ENCODE measurements at places on chromosomes 7 and 10. TPM values are rescaled to one million over a fixed set of nuclear protein-coding genes. Genes with fewer than 3 reads are reported as not detected.

Gene KIF20B
- total RNA-seq = 2.8 TPM

DNA sequence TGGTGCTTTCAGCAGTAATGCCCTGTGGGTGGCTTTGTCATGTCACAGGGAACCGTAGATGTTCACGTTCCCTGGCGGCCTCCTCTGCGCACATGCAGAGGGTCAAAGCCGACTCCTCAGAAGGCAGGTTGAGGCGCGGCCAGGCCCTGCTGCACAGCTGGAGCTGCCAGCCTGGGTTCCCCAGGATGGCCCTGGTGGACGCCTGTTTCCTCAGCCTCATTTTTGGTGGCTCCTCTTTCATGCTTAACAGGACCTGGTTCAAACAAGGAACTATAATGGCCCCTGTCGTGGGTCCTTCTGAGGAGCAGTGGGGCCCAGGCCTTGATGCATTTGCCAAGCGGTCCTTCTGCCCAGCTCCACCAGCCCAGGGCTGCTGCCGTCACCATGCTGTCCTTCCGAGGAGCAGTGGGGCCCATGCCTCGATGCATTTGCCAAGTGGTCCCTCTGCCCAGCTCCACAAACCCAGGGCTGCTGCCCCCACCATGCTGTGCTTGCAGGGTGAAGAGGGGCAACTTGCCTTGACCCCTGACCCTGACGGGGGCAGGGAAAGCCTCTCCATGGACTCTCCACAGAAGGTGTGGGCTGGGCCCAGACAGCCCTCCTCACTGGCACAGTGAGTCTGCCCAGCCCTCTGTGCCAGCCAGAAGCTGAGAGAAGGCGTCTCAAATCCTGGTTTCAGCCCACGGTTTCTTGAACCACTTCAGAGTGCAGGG, 338.2 kb downstream of the TCERG1L start:
- no peak overlapping the region for H3K4me3 ChIP-seq
- DNase-seq = no peak
- no peaks in the 10 kb centered on the region for H3K36me3 ChIP-seq

DNA sequence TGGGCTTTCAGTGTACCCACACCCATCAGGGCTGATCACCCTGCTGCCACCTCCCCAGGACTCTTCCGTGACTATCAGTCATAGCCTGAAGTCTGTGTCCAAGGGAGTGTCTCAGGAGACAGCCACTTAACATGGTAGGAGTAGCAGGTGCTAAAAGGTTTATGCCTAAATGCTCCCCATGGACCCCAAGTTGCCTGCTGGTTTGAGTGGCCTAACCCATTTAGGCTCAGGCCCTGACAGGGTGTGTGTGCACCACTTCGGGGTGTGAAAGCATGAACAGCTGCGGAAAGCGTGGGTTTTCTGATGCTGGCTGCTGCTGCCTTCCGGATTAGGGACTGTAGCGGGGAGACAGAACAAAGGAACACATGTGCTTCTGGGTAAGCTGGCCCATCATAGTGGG, 93.2 kb upstream of the SAMD8 start:
- no peaks in the 10 kb centered on the region for H3K27me3 ChIP-seq
- peaks cover 27% of the 10 kb centered on the region for H3K4me1 ChIP-seq
- H3K36me3 ChIP-seq = peaks cover 10% of the 10 kb centered on the region
- H3K4me3 ChIP-seq = no peak overlapping the region

DNA sequence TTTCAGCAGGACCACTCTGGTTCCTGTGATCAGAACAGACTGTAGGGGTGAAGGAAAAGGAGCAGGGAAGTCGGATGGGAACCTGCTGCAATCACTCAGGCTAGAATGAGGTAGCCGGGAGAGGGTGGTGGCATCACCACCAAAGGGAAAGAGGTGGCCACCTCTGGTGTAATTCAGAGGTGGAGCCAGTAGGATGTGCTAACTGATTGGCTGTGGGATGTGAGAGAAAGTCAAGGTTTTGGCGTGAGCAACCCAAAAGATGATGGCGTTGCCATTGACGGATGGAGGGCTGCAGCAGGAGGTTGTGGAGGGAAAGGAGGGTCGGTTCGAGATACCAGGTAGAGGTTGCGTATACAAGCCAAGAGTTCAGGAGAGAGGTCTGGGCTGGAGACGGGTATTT, 7.4 kb upstream of the VSIR start:
- no peaks in the 10 kb centered on the region for H3K36me3 ChIP-seq
- no peak for DNase-seq
- no peak overlapping the region for H3K4me3 ChIP-seq
- H3K4me1 ChIP-seq = peaks cover 14% of the 10 kb centered on the region
- no peaks in the 10 kb centered on the region for H3K27me3 ChIP-seq

GRCh38 chr7:118502235-118502634, 277.7 kb downstream of the ANKRD7 start:
- no peaks in the 10 kb centered on the region for H3K4me1 ChIP-seq
- no peaks in the 10 kb centered on the region for H3K36me3 ChIP-seq
- no peak overlapping the region for H3K27ac ChIP-seq
- no peak for DNase-seq
- no peak overlapping the region for H3K4me3 ChIP-seq

DNA sequence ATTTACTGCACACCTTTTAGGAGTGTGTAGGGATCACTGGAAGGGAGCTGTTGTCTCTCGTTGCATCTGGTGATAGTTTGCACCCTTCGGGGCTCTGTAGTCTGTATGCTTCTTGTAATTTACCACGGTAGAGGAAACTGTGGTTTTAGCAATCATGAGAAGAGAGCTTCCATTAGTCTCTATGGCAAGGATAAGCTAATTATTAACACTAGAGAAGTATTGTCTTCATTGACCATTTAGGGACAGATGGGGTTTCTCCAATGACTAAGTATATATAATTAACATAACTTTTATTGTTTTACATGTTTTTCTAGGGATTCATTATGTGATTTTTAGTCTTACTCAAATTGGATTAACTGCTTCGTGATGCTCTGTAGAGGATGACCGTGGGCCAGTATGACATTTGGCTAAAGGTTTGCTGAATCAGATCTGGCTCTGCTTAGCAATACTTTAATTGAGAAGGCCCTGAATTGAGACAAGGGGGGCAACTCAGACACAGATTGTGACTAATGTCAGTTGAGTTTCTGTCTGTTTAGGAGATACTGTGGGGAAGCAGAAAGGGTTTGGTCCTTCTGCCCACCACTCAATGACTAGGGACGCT, 8.7 kb downstream of the SLC18A2 start:
- H3K4me3 ChIP-seq = no peak overlapping the region
- H3K4me1 ChIP-seq = no peaks in the 10 kb centered on the region
- DNase-seq = no peak
- H3K27me3 ChIP-seq = peaks cover 17% of the 10 kb centered on the region

- H3K4me3 ChIP-seq = no peak overlapping the region
- H3K27ac ChIP-seq = no peak overlapping the region
- H3K4me1 ChIP-seq = no peaks in the 10 kb centered on the region
- H3K36me3 ChIP-seq = no peaks in the 10 kb centered on the region
Observed at GRCh38 chr10:4488904-4489303, 337.1 kb upstream of the AKR1E2 start.

GRCh38 chr7:106841896-106842390, 23.1 kb upstream of the PIK3CG start:
- no peak overlapping the region for H3K27ac ChIP-seq
- H3K36me3 ChIP-seq = no peaks in the 10 kb centered on the region
- no peak overlapping the region for H3K4me3 ChIP-seq
- DNase-seq = no peak
- H3K4me1 ChIP-seq = no peaks in the 10 kb centered on the region

DNA sequence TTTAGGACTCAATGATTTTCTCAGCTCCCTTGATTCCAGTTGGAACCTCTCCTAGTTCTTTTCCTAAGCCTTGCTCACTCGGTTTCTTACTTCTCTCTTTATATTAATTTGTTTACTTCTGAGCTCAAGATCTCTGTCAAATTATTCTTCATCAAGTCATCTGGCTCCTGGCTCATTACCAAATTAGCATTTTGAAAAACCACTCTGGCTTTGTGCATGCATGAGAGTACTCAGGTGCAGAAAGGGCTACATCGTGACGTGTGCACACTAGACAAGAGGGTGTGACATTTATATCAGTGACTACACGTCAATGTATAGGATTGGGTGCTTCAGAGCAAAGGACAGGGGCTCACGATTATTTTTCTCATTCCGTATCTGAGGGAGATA, 645.7 kb upstream of the DPP6 start:
- H3K4me3 ChIP-seq = no peak overlapping the region
- no peak for DNase-seq
- H3K27me3 ChIP-seq = no peaks in the 10 kb centered on the region
- no peaks in the 10 kb centered on the region for H3K4me1 ChIP-seq
- H3K27ac ChIP-seq = no peak overlapping the region

- H3K27me3 ChIP-seq = peaks cover 4% of the 10 kb centered on the region
- DNase-seq = peak; percentile 62
- no peak overlapping the region for H3K27ac ChIP-seq
- H3K4me3 ChIP-seq = no peak overlapping the region
Observed at GRCh38 chr10:16891375-16892313, 74.4 kb upstream of the RSU1 start.

DNA sequence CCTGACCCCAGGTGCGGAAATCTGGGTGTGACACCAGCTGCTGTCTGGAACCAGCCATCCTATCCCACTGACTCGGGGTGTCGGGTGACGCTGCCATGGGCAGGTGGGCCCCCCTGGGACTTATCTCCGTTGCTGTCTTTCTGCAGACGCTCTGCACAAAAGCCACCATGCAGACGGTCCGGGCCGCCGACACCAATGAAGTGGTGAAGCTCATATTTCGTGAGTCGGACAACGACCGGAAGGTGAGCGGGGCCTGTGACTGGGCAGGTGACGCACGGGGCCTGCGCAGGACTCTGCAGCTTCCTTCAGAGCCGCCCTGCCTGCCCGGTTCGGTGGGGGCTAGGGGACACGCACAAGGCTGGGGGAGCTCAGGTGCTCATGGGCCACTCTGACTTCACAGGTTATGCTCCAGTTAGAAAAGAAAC, 36.6 kb downstream of the NKX6-2 start:
- H3K4me1 ChIP-seq = no peaks in the 10 kb centered on the region
- DNase-seq = no peak
- peaks cover 31% of the 10 kb centered on the region for H3K36me3 ChIP-seq
- H3K27me3 ChIP-seq = no peaks in the 10 kb centered on the region
- no peak overlapping the region for H3K4me3 ChIP-seq

DNA sequence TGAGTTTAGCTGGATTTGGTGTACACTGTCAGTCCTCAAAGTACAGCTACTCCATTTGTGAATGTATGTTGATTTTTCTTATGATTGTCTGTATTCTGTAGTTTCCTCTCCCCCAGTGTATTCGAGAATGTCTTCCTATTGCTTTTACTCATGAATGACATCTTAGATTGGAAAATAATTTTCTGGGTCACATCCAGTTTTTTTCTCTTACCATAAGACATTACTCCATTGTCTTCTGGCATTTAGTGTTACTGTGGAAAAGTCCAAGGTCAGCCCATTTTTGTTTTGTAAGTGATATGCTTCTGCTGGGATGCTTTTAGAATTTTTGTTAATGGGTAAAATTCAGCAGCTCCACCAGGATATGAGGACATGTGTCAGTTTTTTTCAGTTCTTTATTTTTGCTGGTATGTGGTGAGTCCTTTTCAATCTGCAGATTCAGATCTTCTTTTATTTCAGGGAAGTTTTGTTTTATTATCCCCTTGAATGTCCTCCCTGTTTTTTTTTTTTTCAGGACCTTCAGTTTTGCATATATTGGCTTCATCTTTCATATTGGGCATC, 33.6 kb downstream of the WAC start:
- H3K36me3 ChIP-seq = no peaks in the 10 kb centered on the region
- peaks cover 73% of the 10 kb centered on the region for H3K4me1 ChIP-seq
- DNase-seq = no peak
- peak overlapping the region; percentile 42 for H3K27ac ChIP-seq
- no peaks in the 10 kb centered on the region for H3K27me3 ChIP-seq

Gene SYNPO2L
- not detected for total RNA-seq

- DNase-seq = peak; percentile 30
- H3K36me3 ChIP-seq = no peaks in the 10 kb centered on the region
- no peak overlapping the region for H3K4me3 ChIP-seq
- H3K4me1 ChIP-seq = no peaks in the 10 kb centered on the region
Observed at GRCh38 chr7:82049891-82050533, 280.2 kb upstream of the HGF start.

DNA sequence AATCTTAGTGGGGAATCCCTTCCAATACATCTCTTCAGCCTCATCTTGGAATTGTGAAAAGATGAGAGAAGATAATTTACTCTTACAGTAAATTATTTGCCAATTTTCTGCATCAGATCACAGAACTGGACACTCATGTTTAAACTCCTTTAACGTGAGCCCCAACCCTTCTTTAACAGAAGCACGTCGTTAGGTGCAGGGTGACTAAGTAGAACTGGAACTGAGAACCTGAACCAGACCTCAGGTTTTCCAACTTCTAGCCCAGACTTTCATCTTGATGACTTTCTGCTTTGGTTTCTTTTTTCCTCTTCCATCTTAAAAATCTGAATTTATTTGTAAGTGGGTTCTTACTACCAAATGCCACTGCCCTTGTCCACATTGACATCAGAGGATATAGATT, 57.2 kb upstream of the LYZL2 start:
- no peak for DNase-seq
- no peaks in the 10 kb centered on the region for H3K4me1 ChIP-seq
- H3K4me3 ChIP-seq = no peak overlapping the region
- H3K27me3 ChIP-seq = peaks cover 11% of the 10 kb centered on the region

GRCh38 chr7:40197527-40197926, 62.7 kb downstream of the SUGCT start:
- no peaks in the 10 kb centered on the region for H3K4me1 ChIP-seq
- no peaks in the 10 kb centered on the region for H3K36me3 ChIP-seq
- no peak overlapping the region for H3K4me3 ChIP-seq
- no peak for DNase-seq

Gene ITPRID1
- not detected for total RNA-seq

Gene ZNF518A
- 17.8 TPM for total RNA-seq

DNA sequence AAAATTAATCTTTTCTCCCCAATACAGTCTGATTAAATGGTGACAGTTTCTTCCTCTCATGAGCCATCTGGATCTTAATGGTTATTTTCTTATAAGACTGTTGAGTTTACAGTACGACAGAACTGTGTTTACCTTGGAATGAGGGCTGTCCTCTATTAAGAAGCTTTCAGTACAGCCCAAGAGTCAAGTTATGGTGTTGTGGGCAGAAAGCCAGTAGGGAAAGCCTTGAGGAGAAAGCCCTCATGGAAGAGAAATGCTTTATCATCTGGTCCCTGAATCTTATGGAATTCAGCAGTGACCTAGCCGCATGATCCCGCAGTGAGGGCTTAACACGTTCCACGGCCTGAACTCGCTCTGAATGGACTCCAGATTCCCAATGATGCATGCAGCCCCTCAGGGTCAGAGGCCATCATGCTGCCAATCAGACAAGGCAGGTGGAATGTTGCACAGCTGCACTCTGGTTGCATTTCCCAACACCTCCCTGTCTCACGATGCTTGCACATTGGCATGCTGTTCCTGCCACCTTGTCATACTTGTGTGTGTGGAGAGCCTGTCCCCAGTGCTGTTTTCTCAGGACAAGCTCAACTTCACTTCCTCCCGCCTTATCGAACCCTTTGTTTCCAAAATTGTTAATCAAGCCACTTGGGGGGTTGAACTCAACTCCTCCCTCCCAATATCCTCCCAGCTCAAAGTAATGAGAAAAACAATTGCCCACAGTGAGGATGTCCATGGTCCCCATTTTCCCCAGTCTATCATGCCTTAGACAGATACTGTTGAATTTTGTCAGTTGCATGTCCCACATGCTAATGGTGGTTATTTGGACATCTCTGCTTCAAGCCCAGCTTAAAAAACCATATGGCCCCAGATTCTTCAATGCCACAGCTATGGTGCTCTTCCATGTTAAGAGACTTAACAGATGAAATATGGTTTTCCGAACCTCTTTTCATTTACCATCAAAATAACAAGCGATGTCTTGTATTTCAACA, 211.1 kb upstream of the TCF7L2 start:
- H3K4me3 ChIP-seq = no peak overlapping the region
- no peaks in the 10 kb centered on the region for H3K27me3 ChIP-seq
- H3K36me3 ChIP-seq = no peaks in the 10 kb centered on the region
- H3K4me1 ChIP-seq = no peaks in the 10 kb centered on the region

Gene PKD2L1
- total RNA-seq = not detected

Gene CYP2C19
- total RNA-seq = not detected

Data from adrenal gland (tissue), 19 donors.